A549 (cell line): ENCODE measurements at places on chromosomes 1 and 21. TPM values are rescaled to one million over a fixed set of nuclear protein-coding genes. Genes with fewer than 3 reads are reported as not detected.
A peak's percentile ranks its signal among the peaks of the same experiment; 100 is the strongest.

USH2A gene
- not detected in 3 replicates for polyA plus RNA-seq

ETV3L gene
- not detected in 3 replicates for polyA plus RNA-seq

GRCh38 chr1:8702472-8702849, 115.0 kb downstream of the RERE start:
- no peak for DNase-seq

APOBEC4 gene
- polyA plus RNA-seq = not detected in 3 replicates

GRCh38 chr1:24507405-24507804, 4.8 kb downstream of the RCAN3 start:
- DNase-seq = no peak

- no peak for DNase-seq
Observed at GRCh38 chr1:6622396-6623152, 2.1 kb upstream of the THAP3 start.

- no peak for DNase-seq
Observed at GRCh38 chr21:45294509-45295291, 7.0 kb upstream of the POFUT2 start.

GRCh38 chr1:153364766-153365666, 7.4 kb downstream of the S100A9 start:
- DNase-seq = no peak

DNA sequence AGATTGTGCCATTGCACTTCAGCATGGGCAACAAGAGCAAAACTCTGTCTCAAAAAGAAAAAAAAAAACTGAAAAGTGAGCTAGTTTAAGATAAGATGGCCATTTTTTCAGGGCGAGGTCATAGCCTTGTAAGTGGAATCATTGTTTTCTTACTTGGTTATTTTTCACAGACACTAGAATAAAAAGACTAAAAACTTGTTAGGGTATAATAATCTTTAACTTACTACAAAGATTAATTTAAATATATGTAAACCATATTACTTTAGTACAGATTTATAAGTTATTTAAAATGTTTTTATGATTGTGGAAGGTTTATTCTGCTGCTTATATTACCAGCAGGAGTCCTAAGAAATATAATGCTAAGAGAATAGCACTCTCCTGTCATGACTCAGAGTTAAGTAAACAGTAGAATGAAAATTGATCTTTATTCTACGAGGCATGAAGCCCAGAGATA, 23.5 kb downstream of the ANGPTL1 start:
- DNase-seq = peak; percentile 19

- no peak for DNase-seq
Observed at GRCh38 chr21:28875078-28875477, 117.6 kb downstream of the LTN1 start.

DNA sequence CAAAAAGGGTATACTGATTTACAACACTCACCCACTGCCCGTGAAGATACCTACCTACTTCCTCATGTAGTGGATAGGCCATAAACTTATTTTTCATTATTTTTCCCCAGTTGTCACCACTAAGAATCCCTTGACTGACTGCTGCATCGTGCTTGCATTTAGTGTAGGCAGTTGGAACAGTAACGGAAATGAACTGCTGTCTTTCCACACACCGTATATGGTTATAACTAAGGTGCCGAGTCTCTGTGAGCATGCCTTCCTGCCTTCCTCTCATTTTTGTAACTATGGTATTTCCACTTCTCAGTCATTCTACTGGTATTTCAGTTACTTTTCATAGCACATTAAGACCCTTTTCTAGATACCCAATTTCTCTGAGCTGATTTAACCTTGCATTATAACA, 36.4 kb downstream of the SLC35F3 start:
- DNase-seq = no peak

S100A13 gene
- polyA plus RNA-seq = 107 to 146 TPM (median 129 TPM) in 3 replicates

- no peak for DNase-seq
Observed at GRCh38 chr1:10738061-10739058, 58.1 kb downstream of the CASZ1 start.

PATJ gene
- 4.8 to 6.0 TPM (median 5.9 TPM) in 3 replicates for polyA plus RNA-seq

- DNase-seq = no peak
Observed at GRCh38 chr1:6197746-6198427, 1.5 kb downstream of the RPL22 start.

DNA sequence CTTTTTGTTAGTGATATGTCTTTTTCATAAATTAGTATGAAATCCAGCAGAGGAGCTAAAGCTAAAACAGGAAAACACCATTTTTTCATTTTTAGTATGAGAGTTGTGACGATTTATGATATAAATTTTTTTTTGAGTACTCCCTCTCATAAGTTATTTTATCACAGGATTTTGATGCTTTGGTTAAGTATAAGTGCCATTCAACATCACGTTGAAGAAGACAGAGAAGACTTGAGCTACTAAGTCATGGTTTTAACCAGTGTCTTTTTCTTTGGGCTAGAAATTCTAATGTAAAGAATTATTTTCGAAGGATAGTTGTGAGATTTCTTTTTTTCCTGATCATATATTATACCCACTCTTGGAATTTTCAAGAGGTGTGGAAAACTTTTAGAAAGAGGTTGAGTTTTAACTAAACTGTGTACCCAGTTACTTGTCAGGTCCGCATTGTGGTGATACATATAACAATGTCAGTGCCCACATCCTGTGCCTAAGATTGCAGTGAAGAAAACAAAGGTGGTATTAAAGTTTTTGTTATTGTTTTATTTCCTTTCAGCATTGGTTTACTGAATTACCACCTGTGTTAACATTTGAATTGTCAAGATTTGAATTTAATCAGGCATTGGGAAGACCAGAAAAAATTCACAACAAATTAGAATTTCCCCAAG, 93.8 kb downstream of the USP25 start:
- DNase-seq = no peak

GRCh38 chr1:5907386-5907785, 84.8 kb downstream of the NPHP4 start:
- no peak for DNase-seq

DNA sequence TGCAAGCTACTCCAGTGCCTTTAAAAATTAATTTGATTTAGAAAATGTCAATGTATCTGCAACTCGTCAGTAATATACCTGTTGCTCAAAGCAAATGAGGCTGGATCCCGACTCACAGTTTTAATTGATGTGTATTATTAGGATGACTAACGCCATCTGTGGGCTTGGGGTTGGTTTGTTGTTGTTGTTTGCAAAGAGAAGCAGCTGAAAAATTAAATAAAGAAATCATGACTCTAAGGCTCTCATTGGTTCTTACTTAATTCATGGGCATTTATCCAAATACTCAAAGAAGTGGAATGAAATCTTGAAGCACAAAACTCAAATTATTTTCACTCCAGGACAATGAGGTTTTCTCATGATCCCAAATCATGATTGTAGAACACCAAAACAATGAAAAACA, 46.4 kb downstream of the SEC16B start:
- DNase-seq = no peak

EDARADD gene
- polyA plus RNA-seq = 1.5 to 2.1 TPM (median 2.0 TPM) in 3 replicates

DNA sequence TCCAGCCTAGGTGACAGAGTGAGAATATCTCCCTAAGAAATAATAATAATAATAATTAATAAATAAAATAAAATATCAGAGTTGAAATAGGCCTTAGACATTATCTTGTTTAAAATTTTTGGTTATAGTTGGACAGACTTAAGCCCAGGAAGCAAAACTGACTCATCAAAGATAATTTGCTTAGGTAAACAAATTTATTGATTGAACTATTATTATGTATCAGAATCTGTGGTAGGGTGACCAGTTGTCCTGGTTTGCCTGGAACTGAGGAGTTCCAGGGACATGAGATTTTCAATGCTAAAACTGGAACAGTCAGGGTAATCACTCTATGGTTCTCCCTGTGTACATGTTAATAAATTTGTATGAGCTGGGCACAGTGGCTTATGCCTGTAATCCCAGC, 47.8 kb upstream of the RNF11 start:
- DNase-seq = no peak

- peak; percentile 26 for DNase-seq
Observed at GRCh38 chr1:13543451-13544220, 29.8 kb upstream of the LRRC38 start.

S100A1 gene
- polyA plus RNA-seq = 0.67 to 0.97 TPM (median 0.88 TPM) in 3 replicates

DNA sequence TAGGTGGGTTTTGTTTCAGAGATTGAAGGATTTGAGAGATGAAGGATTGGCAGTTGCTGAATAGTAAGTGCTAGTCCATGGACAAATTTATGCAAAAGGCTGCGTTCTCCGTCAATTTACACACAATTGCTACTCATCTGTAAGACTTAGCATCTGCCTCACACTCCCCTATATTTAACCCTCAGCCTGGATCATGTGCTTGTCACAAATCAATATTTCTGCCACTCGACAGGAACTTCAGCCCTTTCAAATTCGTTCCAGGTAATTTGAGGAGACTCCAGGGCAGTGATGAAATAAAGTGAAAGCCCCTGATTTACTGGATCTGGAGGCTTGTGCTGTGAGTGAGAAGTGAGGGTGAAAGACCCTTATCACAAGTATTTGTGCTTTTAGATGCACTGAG, 105.6 kb upstream of the UBE2U start:
- DNase-seq = no peak

RHD gene
- not detected in 3 replicates for polyA plus RNA-seq

DNA sequence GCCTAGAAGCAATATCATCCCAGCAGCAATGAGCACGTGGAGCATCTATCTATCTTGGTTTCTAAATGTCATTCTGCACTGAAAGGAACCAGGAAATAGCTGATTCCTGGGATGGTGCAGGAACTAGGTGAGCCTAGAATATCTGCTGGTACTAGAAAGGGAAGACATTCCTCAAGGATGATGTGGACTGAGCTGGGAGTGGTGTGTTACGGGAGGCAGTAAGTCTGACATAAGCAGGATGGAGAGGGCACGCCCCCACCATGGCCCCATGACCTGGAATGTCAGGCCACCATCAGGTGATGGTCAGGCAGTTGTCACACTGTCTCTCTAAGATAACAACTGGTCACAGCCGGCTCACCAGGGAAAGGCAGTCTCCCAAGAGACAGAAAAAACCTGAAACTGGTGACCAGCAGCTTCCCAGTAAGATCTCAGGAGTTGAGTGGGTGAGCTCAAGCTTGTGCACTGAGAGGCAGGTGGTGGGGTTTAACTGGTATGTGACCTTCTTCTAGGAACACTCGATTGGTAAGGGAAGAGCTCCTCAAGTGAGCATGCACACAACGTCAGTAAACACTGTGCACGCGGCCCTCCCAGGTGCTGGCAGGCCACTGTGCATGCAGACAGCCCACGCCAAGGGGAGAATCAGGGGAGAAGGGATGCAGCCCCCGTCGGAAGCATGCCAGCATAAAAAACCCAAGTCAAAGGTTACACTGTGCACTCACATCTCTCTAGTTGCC, 148.7 kb downstream of the ADSS2 start:
- DNase-seq = peak; percentile 89

CDA gene
- polyA plus RNA-seq = 35.6 to 48.7 TPM (median 44.6 TPM) in 3 replicates

- DNase-seq = no peak
Observed at GRCh38 chr1:3553166-3553939, 58.0 kb downstream of the MEGF6 start.

DNA sequence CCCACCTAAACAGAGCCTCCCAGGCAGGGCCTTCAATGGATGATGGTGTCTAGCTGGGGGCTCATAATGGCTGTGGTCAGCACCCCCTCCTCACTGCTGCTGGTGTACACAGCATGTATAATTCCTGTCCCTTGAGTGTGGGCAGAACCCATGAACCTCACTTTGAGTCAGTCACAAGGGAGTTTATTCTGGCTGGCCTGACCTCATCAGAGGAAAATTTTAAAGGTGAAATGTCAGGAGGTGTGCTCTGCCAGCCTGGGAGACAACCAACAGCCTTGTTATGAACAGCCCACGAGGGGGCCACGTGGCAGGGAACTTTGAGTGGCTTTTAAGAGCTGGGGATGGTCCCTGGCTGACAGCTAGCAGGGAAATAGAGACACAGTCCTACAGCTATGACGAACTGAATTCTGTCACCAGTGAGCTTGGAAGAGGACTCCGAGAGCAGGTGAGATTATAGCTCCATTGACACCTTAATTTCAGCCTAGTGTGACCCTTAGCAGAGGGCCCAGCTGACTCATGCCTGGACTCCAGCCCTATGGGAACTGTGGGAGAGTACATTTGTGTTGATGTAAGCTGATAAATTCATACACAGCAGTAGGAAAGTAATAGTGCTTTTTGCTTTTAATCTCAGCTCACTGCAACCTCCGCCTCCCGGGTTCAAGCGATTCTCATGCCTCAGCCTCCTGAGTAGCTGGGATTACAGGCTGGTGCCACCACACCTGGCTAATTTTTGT, 73.5 kb upstream of the RUNX3 start:
- no peak for DNase-seq

DNA sequence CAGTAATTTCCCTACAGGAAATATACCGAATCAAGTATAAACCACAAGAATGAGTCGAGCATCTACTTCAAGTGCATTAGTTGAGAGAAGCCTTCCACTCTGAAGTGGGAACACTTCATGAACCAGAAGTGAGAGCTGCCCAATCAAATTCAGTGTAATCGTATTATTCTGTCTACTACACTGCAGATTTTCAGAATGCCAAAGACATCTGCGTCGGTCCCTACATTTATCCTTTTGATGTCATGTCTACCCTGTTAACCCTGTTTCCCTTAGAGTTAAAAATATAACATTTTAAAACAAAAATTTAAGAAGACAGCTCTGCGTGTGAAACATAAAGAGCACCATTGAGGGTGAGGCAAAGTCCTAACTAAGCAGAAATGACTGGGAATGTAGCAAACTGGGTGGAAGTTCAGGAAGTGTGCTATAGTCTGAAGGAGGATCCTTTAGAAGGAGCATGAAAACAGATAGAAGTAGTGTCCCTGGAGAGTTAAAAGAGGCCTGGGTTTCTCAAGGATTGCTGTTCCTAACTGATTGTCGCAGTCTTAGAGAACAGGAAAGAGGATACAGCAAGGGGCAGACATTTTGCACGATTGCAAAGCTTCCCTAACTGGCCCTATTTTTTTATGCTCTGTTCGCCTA, 291.2 kb downstream of the PTPRC start:
- DNase-seq = peak; percentile 30

CFAP74 gene
- 0.03 to 0.05 TPM in 2 of 3 replicates, not detected in the other for polyA plus RNA-seq

GRCh38 chr1:204493145-204493983, 1.2 kb downstream of the PIK3C2B start:
- peak; percentile 47 for DNase-seq

DNA sequence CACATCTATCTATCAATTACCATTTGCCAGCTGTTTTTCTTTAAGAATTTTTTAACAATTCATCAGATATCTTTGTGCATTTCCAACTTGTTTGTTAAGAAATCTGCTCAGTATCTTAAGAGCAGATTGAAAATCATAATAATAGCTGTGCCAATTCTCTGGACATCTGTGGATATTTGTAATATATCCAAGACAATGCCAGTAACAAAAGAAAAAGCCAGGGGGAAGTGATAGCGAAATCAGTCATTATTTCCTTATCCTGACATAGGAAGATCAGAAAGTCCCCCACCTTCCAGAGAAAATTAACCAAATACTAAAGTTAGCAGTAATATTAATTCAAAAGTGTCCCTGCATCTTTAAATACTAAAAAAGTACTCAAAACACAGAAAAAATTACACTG, 217.1 kb downstream of the RERE start:
- DNase-seq = no peak

TGFBR3 gene
- polyA plus RNA-seq = 5.0 to 5.8 TPM (median 5.5 TPM) in 3 replicates

TRIM58 gene
- not detected in 3 replicates for polyA plus RNA-seq

DNA sequence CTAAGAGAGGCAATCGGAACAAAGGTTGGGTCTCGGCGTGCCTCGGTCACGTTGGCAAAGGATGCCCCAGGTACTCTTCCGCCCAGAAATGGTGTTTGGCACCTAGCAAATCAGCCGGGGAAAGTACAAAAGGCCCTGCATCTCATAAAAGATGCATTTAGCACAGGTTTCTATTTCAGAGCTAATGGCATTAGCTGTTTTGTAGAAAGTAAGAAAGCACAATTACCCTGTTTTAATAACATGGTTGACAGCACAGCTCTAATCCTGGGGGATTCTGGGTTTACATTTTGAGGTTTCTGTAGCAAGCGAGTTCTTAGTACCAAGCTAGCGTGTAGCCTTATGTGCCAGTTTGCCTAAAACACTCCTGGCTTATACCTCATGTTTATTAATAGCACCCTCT, 178.5 kb downstream of the PRDM2 start:
- no peak for DNase-seq

GRCh38 chr1:52203935-52204625, 62.2 kb downstream of the ZFYVE9 start:
- no peak for DNase-seq
